Stimulated activated CD8-positive, alpha-beta memory T cell treated with anti-CD3 and anti-CD28 coated beads, Interleukin-12 subunit alpha, Interleukin-12 subunit beta, amount 100 ng/mL, for 1 hour (primary cell): ENCODE measurements at places on chromosomes 3 and 15.

GRCh38 chr3:4824926-4825325, 154.3 kb upstream of the BHLHE40 start:
- DNase-seq, result no peak

DNA sequence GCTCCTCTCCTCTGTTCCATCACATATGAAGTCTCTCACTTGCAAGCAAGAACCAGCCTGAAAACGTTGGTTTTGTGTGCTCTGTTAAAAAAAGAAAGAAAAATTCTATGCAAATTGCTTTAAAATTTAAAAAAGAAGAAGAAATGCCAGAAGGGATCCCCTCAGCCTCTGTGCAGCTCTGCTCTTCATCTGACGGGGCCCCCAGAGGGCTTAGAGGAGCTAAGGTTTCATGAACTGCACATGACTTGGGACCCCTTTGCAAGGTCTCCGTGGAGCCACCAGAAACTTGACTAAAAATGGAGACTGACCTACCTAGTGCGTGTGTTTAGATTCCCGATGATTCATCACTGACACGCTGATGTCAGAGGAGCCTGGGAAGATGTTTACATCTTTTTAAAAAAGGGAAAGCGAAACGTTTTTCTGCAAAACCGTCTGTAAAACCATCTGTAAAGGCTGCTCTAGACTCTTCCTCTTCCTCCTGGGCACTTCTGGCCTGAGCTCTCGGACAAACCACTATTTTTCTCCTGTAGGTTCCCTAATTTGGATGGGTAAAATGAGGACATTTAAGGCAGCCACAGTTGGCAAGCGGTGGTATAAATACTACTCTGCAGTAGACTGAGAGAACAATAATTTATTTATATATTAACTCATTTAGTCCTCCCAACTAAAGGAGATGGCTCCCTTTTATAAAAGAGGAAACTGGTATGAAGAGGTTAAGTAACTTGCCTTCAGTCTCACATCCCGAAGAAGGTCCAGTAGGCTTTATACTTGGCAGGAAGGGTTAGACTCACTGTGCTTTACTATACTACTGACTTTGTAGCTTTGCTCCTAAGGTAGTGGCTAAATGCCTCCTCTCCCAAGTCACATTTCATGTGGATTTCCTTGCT, 67.2 kb upstream of the POLG start:
- no peak for DNase-seq

DNA sequence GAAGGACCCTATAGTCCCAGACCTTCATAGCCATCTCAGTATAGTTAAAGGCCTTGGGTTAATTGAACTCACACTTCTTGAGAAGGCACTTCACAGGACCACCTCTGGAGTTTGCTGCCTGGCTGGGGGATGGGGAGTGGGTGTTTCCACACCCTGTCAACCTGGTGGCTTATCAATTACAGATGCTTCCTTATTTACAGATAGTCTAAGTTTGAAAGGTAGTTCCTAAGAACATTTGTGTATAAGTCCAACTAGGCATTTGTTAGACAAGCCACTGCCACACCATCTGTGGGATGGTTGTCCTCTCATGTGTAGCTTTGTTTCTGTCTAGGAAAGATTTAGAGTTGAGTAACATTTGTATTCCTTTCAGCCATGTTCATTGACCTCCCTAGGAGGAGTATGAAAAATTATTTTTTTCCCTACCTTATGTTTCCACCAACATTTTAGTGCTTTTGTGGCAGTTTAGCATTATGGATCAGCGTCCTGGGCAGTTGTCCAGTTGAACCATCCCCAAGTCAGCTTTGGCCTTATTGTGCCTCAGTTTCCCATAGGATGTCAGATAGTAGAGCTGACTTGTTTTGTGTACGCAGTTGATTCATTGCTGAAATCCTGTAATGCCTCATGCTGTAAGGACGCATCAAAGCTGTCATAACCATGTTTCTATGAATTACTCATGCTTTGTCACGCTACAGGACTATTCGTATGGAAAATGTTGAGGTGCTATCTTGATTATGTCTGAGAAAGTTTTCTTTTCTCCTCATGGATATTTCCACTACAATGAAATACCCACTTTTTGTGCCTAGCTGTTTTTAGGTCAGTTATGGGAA, 21.2 kb upstream of the SIAH2 start:
- no peak for DNase-seq

DNA sequence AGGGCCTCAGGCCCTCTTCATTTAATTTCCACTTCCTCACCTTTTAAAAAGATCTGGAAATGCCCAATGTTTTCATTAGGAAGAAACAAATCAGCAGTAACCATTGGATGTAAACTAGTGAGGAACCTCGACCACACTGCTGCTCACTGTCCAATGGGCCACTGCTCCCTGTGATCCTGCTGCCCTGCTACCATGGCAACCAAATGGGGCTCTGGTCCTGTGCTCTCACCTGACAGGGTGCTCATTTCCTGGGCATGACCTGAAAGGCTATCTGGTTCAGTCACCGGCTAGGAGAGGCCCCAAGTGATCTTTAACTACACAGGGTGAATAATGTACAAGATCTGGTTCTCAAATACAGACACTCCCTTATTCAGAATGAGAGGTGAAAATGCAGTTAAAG, 54.6 kb downstream of the ARHGEF3 start:
- DNase-seq, result no peak

- no peak for DNase-seq
Observed at GRCh38 chr3:131907796-131908195, 127.0 kb downstream of the CPNE4 start.

DNA sequence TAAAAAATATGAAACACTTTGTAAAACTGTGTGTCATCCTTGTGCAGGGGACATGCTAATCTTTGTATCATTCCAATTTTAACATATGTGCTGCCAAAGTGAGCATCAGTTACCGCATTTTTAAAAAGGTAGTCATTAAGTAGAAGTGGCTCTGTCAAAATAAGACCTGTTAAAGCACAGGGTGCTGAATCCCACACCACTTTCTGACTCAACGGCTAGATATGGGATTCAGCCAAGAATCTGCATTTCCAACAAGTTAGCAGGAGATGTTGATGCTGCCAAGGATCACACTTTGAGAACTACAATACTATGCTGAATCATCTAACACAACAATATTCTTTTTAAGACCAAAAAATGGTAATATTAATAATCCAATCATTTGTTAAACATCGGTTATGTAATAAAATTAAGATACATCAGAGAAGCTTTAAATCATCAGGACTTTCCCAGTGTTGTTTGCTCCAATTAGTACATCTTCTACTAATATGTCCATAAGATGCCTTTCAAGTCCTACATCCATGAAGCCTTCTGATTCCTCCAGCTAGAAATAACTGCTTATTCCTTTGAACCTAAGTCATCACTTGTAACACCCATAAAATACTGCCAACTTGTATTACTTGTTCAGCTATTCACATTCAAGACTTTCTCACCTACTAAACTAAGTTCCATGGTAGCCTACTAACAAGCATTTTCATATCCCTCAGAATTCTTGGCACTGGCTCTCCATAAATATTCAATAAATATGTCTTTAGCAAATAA, 71.1 kb downstream of the TBL1XR1 start:
- DNase-seq, result no peak

DNA sequence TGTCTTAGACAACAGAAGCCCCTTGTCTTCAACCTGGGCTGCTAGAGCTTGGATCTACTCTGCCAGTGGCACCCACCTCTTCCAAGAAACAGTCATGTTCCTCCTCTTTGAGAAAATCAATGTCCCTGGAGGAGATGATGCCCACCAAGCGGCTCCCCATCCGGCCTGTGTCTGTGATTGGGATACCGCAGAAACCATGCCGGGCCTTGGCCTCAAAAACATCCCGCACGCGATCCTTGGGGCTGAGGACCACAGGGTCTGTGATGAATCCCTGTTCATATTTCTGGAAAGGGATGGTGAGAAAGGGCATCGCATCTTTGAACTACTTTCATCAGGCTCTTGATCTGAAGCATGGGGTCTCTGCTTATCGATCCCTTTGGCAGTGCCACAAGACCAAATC, 1.6 kb downstream of the IMPDH2 start:
- no peak for DNase-seq

- DNase-seq, result no peak
Observed at GRCh38 chr3:17730318-17730967, 12.0 kb downstream of the TBC1D5 start.
